Motor neuron (in vitro differentiated cells): ENCODE measurements at places on chromosomes 16 and 17.

DNA sequence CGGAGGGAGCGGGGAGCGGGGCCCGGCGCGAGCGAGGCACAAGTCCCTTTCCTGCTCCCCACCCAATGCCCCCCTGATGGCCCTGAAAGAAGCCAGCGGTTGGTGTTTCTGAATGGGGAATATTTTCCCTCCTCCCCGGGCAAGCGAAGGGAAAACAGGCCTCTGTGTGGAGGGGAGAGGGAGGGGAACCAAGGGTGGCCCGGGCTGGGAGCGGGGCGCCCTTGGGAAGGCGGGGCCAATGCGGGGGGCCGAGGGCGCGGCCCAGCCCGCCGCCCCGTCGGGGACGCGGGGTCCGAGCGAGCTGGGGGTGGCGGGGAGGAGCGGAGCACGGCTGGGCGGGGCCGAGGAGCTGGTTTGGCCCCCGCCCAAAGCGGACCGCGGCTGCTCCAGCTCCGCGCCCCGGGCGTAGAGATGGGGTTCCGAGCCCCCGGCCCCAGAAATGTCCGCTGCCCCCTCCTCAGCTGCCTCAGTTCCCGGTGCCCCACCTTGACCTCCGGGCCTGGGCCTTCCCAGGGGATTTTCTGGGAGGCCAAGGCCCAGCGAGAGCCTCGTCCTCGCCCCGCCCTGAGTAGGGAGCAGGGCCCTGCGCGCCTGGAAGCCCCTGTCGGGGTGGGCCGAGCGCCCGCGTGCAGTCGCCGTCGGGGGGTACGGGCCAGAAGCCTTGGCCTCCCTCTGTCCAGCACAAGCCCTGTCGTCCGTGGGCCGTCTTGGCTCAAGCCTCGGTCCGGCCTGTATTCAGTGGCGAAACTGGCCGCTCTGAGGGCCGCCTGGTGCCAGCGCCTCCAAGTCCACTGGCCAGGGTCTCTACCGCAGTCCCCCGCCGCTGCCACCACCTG lies 3.9 kb upstream of the HEXIM1 start:
- no peak for ATAC-seq

DNA sequence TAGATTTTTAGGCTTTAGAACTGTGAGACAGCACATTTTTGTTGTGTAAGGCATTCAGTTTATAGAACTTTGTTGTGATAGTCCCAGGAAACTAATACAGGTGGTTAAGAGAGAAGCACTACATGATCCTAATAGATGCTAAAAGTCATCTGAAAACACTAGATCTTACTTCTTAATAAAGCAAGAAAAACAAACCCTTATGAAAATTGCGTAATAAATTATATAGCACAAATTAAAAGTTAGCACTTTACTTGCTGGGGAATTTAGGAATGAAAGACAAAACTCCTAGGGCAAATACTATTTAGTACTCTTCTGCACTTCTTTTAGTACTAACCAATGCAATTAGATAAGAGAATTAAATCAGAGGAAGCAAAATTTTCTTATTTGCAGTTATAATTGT lies 163.3 kb upstream of the SHISA6 start:
- no peak for ATAC-seq

DNA sequence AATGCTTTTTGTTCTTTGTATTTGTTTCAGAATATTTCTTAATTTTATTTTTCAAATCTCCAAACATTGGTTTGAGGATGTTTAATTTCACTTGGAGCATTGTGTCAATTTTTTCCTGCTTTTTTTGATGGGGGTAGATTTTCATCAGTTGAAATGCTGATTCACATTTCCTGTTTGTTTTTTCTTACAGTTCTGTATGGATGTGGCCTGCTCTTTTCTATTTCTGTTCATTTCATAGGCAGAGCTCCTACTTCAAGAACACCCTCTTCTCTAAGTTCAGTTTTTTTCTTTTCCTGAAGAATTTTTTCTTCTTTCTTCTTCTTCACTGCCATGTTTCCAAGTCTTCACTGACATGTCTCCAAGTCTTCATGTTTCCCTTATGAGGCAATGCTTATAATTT lies 8.8 kb downstream of the MBTD1 start:
- ATAC-seq, result no peak

- ATAC-seq, result peak; percentile 65
These were observed 31.1 kb downstream of the ST3GAL2 start for GRCh38 chr16:70407811-70408274.

GRCh38 chr16:23863511-23864422 lies 28.0 kb downstream of the PRKCB start:
- ATAC-seq, result no peak

DNA sequence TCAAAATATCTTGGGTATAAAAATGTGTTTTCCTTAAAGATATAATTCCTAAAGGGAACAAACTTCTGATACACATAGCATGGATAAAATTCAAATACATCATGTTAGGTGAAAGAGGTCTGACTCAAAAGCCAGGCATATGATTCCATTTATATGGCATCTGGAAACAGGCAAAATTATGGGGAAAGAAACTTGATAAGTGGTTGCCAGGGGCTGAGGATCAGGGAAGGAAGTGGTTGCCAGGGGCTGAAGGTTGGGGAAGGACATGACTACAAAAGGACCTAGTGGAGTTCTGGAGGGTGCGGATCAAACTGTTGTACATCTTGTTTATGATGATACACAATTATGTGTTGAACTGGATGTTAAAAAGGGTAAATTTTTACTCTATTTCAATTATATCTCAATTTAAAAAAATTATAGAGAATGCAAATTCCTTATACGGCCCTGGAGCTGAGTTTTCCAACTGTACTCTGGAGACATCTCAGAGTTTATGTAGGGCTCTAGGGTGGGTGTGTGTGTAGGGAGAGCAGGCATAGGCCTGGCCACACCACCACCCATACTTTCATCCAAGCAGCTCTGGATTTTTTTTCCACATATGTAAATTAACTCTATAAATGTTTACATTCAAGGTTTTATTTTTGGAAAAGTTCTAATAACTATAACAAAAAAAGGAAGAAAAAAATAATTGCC lies 55.0 kb downstream of the AMFR start:
- ATAC-seq, result peak; percentile 64
